ENCODE measurements at places on chromosomes 1 and 21.

DNA sequence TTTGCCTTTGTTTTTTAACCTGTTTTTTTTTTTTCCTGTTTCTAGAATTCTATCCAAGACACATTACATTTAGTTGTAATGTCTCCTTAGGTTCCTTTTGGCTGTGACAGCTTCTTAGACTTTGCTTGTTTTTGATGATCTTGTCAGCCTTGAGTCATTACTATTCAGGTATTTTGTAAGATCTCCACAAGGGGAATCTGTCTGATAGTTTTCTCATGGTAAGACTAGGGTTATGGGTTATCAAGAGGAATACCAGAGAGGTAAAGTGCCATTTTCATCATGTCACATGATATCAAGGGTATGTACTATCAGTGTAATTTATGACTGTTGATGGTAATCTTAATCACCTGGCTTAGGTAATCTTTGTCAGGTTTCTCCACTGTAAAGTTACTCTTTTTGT is 99.1 kb upstream of the GFI1 start:
- DNase-seq, result no peak

DNA sequence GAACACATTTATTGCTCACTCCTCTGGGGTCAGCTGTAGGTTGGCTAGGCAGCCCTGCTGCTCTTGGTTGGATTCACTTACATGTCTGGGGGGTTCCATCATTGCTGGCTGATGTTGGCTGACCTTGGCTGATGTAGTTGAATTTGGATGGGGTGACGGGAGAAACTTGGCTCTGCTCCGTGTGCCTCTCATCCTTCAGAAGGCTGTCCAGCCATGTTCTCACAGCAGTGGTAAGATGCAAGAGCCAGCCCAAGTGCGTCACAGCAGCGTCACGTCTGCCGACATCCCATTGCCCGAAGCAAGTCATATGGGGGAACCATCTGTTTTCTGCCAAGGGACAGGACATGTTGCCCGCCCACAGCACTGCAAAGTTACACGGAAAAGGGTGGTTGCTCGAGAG is 613.5 kb downstream of the MATN1 start:
- DNase-seq, result no peak

DNA sequence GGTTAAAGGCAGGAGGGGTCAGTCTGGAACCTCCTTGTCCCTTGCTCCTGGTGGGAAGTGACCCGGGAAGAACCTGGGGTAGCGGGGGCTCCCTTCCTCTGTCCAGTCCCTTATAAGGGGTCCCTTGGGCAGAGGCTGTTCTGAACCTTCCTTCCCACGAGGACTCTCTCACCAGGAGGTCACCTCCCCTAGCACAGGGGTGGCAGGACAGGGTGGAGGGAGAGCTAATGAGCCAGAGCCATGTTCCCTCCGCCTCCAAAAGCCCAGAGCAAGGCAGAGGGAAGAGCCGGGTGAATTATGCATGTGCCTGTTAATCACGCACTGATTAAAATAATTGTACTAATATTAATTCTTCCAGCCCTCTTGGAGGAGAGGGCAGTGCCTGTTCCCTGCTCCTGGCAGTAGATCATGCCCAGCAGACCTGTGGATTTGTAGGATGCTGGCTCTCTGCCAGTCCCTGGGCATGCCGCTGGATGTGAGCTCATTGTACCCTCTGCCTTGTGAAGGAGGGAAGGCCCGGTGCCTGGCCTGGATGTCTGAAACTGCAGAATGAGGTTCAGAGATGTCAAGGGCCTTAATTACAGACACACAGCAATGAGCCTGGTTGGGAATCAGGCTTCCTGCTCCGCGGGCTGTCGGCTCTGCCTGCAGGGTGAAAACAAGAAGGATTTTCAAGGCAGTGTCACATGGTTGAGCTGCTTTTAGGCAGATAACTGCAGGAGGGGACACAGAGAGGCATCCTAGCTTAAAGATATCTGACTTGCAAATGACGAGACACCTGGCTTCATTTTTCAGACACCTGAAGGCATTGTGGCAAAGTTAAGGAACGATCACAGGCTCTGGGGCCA is 68.2 kb downstream of the IGSF21 start:
- DNase-seq, result no peak

DNA sequence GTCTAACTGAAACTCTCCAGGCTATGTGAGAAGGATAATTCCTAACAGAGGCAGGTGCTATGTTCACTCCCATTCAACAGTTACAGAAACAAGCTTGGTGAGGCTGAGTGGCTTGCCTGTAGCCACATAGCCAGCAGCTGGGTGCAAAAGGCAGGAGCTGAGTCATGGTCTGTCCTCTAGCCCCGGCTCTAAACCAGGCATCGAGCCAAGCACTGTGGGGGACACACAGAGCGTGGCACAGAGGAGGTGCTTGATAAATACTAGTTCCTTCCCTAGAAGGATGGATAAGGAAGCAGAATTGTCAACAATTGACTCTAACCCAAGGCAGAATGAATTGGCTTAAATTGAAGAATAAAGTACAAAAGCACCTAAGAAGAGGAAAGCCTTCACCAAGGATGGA is 10.4 kb upstream of the KCNA2 start:
- DNase-seq, result no peak

DNA sequence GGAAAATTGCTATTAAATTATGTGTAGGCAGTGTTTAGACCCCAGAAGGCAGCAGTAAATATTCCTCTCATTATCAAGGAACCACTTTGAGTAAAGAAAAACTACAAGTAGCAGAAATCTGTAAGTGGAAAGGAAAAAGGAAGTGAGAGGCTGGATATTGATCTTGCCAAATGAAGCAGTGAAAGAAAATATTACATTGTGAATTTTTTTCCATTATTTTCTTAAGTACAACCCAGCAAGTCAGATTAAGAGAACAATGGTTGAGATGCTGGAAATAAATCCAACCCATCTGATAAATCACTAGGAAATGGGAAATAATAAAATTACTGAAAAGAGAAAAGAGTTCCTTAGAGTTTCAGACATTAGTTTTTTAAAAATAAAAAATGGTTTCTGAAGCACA is 106.7 kb downstream of the HMCN1 start:
- no peak for DNase-seq

GRCh38 chr1:230300322-230301301 is 125.5 kb downstream of the PGBD5 start:
- DNase-seq, result no peak

GRCh38 chr1:27343639-27344025 is 1.8 kb downstream of the SYTL1 start:
- DNase-seq, result no peak

DNA sequence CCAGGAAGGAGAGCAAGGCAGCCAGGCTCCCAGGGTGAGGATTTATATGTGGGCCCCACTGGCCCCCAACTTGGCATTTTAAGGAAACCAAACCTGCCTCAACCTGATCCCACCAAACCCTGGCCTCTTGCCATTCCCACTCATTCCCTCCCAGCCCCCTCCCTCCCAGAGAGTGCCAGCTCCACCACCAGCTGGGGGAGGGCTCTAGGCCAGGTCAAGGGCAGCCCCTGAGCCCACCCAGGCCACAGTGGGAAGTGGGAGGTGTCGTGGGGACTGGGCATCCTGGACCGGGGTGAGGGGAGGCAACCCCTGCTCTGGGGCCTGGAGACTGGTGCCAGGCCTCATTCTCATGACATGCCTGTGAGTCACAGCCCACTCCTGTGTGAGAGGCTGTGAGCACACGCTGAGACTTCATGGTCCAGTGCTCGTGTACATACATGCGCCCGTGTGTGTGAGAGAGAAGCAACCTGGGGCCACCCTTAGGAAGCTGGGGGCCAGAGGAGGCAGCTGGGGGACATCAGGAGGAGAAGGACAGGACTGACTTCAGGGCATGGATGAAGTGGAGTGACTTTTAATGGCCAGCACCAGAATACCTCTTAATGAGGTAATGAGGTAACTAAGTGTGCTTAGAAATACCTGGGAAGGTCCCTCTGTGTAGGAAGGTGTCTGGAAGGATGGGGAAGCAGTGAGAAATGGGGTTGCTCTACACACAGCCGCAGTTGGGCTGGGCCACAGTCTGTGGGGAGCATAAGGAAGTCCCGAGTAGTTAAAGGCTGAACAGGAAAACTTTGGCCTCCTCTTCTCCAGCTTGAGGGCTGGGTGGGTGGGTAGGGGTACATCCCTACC is at the start of gene S100A2:
TSS of gene S100A2 (minus strand) at position 316 of the 846 bp plus-strand sequence. CDS start 1,967 bp downstream, outside the sequence.
- DNase-seq, result peak; percentile 59
